ENCODE measurements at places on chromosomes 16 and 17.

- DNase-seq, result no peak
Observed at GRCh38 chr17:78818152-78818846, 22.3 kb downstream of the USP36 start.

- no peak for DNase-seq
Observed at GRCh38 chr16:58329135-58329534, 34.3 kb upstream of the PRSS54 start.

DNA sequence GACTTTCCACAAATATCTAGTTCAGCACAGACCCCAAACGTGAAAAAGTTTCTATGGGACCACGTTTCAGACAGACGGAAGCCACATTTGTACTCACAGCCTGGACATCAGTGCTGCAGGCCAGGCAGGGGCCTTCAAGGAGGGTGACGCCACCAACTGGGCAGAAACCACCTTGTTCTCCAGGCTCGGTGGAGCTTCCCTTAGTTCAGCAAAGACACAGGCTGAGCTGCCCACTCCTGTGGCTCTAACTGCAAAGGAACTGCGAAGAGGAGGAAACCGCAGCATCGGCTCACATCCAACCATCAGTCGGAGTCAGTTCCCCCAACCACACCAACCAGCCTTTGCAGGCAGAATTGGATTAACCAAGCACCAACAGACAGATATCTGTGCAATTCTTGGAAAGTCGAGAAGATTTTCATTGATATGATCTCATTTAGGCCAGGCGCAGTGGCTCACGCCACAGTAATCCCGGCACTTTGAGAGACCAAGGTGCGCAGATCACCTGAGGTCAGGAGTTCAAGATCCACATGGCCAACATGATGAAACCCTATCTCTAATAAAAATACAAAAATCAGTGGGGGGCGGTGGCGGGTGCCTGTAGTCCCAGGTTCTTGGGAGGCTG is 73.3 kb upstream of the CNEP1R1 start:
- no peak for DNase-seq

GRCh38 chr17:61040666-61041065 is 359.0 kb upstream of the TBX2 start:
- DNase-seq, result no peak

GRCh38 chr17:8835631-8836364 is 31.7 kb downstream of the PIK3R6 start:
- DNase-seq, result no peak

DNA sequence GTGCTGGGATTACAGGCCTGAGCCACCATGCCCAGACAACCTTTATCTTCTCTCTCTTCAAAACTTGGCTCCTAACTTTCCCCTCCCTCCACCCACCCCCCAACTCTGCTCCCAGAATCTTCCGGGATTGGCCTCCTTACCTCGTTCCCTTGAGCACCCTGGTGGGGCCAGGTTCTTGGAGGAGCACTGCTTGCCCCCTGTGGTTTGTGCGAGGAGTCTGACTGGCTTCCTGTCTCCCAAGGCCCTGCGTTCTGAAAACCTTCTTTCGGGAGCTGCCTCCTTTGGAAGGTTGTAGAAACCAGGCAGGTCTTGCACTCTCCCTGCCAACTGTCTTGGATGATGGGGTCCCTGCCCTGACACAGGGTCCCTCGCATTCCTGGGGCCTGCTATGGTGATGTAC is 19.8 kb downstream of the PLXDC1 start:
- no peak for DNase-seq

DNA sequence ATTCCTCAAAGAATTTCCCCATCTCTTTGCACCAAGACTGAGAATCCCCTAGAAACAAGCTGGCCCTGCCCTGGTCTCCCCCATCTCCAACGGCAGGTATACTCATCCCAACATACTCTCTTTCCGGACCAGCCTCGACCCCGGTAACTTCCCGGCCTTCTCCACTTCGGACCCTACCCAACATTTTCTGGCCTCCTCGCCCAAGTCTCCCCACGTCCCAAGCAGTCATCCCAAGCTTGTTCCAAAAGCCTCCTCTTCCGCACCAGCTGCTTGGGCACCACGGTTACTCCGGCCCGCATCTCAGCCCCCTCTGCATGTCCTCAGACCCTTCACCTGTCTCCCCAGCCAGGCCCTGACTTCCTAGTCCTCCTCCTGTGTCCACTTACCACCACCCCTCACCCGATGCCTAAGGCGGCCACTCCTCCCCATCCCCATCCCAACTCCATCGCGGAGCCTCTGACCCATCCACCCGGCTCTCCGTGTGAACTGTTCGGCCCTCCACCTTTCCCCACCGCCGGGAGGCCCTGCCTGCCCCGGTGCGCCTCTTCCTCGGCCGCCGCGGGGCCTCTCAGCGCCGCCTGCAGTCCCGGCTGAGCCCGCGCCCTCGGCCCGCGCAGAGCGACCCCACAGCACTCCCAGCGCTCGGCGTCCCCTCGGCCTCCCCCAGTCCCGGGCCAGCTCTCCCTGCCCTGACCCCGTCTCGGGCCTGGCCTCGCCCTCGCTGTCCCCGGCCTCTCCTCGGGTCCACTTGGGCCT is 994 bp downstream of the PITPNA start:
- DNase-seq, result no peak

- peak; percentile 33 for DNase-seq
Observed at GRCh38 chr16:24685539-24686432, 43.7 kb upstream of the TNRC6A start.

GRCh38 chr17:82345151-82345976 is 11.8 kb upstream of the SECTM1 start:
- DNase-seq, result no peak

DNA sequence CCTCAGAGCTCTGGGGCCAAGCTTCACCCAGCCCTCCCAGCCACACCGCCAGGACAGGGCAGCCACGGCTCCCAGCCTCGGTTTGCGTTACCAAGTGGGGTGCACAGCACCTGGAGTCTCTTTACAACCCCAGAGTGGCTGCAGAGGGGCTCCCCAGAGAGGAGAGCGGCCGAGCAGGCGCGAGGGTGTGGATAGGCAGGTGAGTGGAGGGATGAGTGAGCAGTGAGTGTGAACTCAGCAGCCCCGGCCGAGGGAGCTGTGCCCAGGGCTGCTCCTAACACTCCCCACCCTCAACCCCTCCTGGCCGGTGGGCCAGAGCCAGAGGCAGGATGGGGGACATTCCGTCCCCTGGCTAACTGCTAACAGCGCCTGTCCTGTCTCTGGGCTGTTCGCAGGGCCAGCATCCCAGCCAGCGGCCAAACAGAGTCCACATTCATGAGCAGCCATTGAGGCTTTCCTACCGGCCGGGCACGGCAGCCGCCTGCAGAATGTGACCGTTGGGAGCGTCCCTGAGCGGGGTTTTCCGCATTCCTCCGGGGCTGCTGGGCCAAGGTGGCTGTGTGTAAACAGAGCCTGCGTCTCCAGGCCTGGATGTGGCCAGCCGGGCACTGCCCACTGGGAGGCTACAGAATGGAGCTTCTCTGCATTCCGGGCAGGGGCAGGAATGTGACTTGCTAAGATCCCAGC is 5.3 kb downstream of the ZNF469 start:
- DNase-seq, result no peak

DNA sequence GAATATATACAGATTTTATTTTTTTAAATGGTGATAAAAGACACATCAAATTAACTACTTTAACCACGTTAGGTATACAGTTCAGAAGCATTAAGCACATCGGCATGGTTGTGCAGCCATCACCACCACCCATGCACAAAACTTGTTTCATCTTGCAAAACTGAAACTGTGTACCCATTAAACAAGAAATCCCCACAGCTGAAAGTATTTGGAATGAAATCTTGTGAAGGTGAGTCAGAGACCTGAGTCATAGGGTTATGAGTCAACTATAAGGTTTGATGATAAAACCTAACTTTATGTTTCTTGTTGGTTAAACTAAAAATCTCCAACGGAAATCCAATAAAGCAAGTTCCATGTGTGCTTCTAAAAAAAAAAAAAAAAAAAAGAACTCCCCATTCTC is 561.6 kb upstream of the PSMD7 start:
- no peak for DNase-seq

DNA sequence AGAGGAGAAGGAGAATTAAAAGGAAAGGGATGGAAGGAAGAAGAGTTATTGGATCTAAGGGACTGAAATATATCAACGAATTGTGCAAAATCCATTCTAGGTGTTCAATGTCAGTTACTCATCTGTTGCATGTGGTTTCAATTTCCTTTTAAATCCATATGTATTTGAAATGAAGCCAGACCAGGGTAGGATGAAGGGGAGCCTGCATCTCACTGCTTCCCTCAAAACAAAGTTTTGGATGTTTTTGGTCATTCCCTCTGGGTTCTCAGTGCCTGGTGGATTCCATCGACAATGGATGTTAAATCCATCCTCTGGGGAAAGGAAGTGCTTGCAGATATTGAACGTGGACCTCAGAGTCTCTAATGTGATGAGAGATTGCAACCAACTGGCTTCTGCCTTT is 103.5 kb upstream of the XYLT1 start:
- DNase-seq, result no peak

DNA sequence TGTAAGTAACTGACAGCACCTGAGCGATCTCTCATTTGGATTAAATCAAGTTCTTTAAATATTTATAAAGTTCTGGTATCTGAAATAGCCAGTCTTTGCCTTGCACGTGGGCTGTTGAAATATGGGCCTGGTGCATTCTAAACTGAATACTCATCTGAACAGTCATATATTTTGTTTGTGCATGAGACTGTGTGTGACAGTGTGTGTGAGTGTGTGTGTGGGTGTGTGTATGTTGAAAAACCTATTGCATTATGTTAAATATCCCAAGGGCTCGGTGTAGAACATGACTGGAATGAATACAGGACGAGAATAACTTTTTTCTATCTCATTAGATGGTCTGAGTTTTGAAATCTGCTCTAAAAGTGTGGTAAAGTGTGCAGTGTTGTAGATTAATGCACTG is 82.4 kb upstream of the TOX3 start:
- DNase-seq, result no peak

DNA sequence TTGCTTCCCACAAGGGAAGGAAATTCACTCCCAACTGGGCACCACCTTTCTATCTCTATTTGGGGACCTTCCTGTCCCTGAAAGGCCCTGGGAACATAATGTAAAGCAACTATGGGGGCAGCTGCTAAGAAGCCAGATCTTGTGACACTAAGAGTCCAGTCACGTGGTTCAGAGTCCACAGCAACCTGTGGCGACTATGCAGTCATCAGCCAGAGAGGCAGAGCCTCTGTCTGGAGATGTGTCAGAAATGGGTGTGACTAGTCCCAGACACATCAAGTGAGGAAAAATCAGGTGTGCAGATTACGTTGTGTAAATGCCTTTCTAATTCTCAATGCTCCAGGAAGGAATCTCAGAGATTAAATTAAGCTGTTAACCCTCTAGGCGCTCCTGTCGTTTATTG is 26.6 kb upstream of the SKAP1 start:
- DNase-seq, result no peak

DNA sequence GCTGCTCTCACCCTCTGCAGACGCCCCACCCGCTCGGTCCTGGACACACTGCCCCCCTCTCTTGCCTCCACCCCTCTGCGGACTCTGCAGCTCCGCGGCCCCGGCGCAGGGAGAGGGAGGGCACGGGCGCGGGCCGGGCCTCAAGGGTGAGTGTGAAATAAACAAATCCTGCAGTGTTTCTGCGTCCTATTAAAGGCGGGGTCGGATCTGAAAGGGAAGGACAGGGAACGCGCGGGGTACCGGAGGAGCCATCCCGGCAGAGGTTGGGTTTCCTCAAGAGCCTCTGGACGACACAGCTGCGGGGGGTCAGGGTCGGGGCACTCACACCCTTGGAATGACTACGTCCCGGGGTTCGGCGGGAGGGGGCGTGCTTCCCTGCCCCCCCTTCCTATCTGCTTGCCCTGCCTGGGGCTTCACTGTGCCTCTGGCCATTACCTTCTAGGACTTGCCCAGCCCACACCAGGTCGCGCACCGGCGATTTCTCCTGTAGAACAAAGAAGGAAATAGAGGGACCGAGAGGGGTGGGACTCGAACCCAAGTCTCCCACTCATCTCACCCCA is 466 bp upstream of the HSF4 start:
- DNase-seq, result no peak

DNA sequence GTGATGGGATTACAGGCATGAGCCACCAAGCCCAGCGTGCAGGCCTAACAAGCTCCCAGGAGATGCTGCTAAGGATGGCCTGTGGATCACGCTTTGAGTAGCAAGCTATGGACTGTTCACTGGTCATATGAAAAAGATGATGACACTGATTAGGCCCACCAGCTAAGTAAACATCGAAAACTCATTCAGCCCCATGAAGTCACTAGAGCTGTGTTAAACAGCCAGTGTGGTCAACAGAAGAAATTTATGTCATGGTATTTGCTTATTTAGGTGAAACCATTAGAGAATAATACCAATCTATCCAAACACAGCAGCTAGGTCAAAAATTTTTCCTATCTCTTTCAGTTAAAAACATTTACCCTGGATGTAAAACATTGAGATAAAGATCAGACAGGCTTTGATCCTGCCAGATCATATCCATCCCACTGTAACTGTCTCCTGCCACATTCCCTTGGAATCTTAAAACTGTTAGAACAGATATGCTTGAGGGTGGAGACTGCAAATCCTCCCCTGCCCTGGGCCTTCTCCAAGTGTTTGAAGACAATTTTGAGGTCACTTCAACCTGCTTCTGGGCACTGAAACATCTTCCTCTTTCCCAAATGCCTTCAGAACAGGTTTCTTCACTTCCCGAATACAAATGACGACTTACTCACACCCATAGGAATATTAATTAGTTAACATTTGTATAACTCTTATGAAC is 30.9 kb downstream of the HOXB1 start:
- no peak for DNase-seq

DNA sequence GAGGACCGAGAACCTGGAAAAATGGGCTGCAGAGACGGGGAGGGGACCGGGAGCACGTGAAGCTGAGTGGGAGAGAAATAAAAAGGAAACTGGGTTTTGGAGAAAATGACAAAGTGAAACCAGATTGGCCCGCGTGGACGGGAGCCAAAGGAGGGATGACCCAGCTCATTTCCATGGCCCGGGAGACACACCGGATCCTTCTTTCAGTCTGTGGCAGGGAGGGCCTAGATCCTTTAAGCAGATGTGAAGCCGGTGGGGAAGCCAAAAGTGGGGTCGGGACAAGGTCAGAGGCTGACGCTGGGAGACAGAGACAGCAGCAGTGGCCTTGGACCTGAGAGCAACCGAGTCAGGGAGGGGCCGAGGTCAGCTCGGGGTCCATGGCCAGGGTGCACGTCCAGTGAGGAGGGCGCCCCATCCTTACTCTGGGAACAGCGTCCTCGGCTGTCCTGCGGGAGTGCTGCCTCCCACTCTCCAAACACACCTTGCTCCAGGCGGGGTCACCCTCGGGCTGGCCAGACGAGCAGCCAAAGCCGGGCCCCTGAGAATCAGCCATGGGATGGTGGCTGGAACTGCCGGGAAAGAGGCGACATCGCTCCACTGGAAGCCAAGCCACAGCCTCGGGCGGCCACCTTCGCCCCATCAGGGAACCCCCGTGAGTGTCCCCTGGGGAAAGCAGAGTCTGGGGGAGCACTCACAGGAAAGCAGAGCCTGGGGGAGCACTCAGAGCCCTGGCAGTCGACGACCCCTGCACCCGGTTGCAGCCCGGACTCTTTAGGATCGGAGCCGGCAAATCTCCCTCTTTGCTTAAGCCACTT is 17.3 kb downstream of the CA5A start:
- DNase-seq, result no peak

DNA sequence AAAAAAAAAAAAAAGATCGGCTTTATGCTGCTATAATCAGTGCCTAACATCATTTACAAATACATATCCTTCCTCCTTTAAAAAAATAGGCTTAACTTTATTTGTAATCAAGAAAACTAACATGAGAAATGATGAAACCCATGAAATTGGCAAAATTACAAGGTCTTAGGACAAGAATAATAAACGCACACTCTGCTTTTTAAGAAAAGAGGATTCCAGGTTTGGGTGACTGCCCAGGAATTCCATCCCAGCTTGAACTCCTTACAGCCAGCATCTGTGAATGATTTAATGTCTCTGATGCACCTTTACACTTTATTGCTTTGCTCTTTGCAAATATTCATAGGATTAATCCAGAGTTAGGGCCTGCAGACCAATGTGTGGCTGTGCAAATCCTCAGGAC is 196.0 kb downstream of the CBLN1 start:
- DNase-seq, result no peak
